ENCODE measurements at places on chromosomes 3 and 15.

GRCh38 chr3:193805448-193805847, 212.4 kb downstream of the OPA1 start:
- DNase-seq = peak; percentile 78

GRCh38 chr3:194443901-194444300, 42.9 kb downstream of the ATP13A3 start:
- DNase-seq = no peak

DNA sequence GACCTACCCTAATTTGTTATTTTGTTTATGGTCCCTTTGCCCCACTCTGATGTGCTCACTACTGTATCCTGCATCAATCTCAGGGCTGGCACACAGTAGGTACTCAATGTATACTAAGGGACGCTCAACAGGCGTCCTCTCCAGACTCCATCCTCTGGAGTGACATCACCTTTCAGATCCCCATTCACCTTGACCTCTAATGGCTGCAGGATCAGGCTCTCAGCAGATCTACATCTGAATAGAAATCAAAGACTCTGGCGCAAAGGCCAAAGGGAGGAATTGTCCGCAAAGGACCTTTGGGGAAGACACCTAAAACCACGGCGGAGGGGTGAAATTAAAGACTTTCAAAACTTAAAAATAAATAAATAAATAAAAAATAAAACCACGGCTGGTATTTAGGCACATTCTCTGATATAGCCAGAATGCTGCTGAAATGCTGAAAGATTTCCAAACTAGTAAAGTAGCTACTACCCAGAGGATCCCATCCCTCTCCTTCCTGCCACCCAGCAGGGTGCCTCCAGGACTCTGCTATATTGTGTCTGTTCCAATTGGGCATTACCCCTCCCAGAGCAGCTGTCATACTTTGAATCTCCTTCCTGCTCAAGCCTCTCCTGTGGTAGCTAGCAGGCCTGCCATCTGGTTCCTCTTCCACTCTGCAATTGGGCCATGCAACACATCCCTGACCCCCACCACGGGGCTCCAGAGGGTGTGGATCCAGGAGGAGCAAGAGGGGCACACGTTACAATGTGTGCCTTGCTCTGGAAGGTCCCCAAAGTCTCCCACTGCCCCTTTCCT, 6.1 kb downstream of the SHF start:
- DNase-seq = no peak

GRCh38 chr3:2826453-2826852, 283.7 kb downstream of the IL5RA start:
- DNase-seq = no peak

DNA sequence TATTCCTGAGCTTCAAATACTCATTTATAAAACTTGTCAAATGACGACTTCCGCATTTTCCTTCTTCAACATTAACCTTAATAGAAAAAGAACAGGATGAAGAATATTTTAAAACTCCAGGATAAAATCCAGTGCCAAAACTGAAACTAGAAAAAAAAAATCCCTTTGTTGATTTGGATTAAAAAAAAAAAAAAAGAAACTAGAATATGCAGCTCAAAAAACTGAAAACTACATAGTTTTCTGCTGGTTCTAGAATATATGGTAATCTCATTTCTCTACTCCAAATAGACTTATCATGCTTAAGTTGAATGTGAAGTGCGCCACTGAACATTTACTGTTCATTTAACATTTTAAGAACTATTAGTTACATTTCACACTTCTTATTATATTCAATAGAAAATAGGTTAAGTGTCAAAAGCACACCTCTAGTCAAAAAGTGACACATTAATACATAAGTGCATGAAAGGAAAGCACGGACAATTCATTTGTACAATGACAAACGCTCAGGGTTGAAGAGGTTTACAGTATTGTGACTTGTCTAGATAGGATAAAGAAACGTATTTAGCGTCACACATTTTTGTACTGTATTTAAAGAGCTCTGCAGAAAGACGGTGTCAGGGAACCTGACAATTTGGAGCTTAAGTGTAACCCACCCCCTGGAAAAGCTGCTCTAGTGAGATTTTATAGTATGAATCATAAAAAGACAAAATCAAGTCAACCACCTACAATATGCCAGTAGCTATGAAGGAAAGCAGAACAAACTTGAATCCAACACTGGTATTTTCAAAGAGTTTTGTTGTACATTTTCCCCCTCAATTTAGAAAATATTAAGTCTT, 5.8 kb downstream of the TRA2B start:
- DNase-seq = no peak

DNA sequence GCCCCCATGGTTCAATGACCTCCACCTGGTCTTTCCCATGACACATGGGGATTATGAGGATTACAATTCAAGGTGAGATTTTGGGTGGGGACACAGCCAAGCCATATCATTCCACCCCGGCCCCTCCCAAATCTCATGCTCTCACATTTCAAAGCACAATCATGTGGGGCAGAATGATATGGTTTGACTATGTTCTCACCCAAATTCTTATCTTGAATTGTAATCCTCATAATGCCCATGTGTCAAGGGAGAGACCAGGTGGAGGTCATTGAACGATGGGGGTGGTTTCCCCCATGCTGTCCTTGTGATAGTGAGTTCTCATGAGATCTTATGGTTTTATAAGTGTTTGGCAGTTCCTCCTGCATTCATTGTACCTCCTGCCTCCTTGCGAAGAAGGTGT, 2.4 kb upstream of the CLEC3B start:
- DNase-seq = no peak

DNA sequence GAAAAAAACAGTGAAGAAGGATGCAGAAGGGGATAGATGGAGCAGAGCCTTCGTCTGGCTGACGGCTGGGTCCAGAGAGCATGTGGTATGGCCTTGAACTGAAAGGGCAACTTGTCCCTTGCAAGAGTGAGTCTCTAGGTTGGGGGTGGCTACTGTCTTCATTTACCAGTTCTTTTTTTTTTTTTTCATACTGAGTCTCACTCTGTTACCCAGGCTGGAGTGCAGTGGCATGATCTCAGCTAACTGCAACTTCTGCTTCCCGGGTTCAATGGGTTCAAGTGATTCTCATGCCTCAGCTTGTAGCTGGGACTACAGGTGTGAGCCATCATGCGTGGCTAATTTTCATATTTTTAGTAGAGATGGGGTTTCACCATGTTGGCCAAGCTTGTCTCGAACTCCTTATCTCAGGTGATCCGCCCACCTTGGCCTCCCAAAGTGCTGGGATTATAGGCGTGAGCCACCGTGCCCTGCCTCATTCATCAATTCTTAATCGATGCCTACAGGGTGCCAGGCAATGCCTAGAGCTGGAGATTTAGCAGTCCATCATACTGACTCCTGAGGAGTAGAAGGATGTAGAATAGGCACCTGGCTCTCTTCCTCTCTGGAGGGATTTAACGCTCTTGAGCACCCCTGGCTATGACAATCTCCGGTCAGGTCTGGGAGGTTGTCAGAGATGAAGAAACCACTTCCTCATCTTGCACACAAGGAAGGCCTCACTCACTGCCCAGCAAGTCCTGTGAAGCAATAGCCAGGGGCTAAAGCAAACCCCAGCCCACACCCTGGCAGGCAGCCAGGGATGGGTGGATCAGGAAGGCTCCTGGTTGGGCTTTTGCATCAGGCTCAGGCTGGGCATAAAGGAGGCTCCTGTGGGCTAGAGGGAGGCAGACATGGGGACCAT, at the start of gene CAMP:
TSS of gene CAMP (plus strand) at position 880 of the 898 bp plus-strand sequence. CDS start at position 897, 17 bp downstream.
- DNase-seq = no peak

- no peak for DNase-seq
Observed at GRCh38 chr3:49351521-49352011, 6.6 kb downstream of the GPX1 start.

GRCh38 chr15:65757256-65757655, 34.8 kb downstream of the DENND4A start:
- DNase-seq = no peak

DNA sequence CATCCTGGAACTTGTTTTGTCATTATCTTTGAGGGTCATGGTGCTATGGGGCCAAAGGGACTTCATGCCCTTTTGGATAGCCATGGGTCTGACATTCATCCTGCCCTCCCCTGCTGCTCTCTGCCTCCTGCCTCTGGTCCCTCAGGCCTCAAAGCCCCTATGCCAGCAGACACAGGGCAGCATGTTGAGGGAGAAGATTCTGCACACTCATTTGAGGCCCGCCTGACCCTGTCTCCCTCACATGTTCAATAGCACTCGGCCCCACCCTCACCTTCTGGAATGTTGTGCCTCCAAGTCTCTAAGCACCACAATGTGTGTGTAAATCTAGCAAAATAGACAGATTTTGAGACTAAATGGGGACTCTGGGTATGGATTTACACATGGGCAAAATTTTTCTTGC, 178.7 kb upstream of the ANKRD28 start:
- DNase-seq = no peak

- no peak for DNase-seq
Observed at GRCh38 chr3:38477839-38478450, 18.2 kb upstream of the EXOG start.

- no peak for DNase-seq
Observed at GRCh38 chr3:184678317-184679055, 33.4 kb downstream of the MAGEF1 start.
